Cerebellar nuclear complex (tissue), 1 donor: ENCODE measurements at places on chromosomes 1 and 21.

DNA sequence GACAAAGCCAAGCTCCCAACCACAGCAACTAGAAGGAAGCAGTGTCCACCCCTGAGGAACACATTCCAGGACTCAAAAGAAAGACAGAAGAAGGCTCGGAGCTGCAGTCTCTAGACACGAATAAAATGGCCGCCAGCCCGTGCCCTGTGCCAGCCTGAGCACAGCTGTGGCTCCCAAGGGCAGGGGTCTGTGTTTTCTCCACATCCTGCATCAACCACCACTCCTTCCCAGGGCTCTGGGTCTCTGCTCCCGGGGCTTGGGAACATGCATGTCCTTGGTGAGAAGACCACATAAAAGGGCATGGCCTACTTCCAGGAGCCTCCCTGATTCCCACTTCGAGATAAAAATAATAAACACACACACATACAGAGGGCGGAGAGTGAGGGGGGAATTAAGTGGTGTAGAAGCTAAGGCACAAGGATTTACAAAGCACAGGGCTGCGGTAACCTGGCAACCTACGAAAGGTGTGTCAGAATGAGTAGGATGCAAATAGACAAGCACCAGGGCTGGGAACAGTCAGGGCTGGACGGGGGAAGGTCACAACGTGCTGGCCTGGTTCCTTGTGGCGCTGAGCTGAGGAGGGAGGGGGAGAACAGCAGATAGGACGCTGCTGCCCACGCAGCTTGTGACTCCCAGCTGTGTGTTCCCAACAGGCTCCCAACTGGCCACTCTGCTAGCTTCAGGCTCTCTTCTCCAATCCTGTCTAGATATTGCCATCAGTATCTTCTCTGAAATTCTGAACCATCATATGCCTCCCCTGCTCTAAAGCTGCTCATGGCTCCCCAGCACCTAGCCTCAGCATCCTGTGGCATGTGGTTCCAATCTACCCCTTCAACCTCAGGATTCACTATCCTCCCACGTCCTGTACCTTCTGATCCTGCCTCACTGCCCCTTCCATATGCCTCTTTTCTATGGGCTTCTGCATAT, 72.5 kb downstream of the CD34 start:
- no peak for DNase-seq

GRCh38 chr1:168287237-168287664, 6.6 kb downstream of the TBX19 start:
- no peak for DNase-seq

DNA sequence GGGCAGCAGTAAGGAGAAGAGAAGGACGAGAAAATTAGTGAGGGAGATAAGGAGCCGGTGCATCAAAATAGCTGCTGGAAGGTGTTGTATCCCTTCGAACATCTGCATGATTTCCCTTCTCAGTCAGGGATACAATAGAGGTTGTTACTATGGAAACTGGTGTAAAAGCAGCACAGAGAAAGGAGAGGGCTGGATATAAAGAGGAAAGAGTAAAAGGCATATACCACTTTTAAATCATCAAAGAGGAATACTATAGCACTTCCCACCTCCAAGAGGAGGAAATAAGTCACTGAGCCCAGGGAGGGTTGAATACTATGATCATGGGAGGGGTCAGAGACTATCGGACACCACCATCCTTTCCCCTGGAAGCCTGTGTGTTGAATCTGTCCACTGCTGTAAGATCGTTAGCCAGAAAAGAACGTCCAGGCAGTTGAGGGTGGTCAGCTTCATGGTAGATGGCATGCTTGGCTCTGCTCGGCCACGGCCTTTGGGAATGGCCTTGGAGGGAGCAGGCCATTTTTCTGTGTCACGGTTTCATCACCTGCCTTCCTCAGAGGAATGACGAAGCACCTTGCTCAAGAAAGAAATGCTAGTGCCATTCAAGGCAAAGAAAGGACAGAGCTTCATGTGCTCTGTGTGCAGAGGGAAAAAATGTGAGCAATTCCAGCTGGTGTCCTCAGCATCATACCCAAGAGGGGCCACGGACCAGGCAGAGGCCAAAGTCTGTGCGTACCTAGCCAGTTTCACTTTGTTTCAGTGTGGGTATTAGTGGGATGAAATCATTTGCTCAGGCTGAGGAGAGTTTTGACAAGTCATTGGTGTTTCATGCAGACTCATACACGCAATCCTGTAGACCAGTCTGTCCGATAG, 64.2 kb downstream of the IRF2BP2 start:
- no peak for DNase-seq

DNA sequence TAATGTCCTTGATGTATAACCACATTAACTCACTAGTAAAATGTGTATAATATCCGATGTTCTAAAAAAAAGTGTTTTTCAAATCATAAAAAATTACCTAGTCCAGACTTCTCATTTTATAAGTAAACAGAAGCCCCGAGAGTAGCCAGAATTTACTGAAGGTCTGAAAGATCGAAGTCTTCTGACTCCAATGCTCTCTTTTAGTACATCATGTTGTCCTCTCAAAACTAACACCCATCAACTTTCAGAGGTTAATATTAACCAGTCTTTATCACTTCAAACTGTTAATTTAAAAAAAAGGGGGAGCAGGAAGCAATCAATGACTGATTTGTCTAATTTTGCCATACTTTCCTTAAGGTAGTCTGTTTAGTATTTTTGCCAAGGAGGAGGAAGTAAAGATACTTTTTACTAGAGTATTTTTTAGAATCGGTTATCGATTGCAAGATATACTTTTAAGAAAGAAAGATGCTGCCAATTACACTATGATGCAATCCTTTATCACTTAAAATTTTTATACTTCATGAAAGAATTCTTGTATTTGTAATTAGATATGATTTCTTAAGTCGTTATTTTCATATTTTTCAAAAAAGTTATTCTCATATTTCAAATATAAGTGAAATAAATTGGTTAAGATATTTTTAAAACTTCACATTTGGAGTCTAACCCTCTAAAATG, 25.5 kb downstream of the CCDC18 start:
- DNase-seq: no peak

GRCh38 chr1:54819195-54819536, 18.0 kb upstream of the TTC22 start:
- no peak for DNase-seq

DNA sequence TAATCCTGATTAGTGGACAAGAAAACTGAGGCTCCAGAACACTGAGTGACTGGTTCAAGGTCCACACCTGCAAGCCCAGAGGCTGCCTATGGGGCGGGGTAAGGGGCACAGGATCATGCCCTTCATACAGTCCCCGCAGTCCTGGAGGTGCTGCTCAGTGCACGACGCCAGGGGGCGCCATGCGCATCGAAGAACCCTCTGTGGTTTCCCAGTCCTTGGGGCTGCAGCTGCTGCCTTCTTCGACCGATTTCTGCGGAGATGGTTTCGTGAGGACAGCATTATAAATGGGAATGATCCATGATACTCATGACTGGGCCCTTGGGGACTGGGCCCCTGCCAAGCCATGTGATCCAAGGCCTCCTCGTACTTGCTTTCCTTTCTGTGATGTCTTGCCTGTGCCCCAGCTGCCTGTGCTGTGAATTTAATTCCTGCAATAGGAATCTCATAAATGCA, 37.1 kb upstream of the ARHGEF10L start:
- DNase-seq: peak; percentile 62

GRCh38 chr1:231781892-231782291, 155.3 kb downstream of the DISC1 start:
- DNase-seq: no peak

GRCh38 chr1:86758570-86758969, 54.2 kb downstream of the SH3GLB1 start:
- DNase-seq: no peak

DNA sequence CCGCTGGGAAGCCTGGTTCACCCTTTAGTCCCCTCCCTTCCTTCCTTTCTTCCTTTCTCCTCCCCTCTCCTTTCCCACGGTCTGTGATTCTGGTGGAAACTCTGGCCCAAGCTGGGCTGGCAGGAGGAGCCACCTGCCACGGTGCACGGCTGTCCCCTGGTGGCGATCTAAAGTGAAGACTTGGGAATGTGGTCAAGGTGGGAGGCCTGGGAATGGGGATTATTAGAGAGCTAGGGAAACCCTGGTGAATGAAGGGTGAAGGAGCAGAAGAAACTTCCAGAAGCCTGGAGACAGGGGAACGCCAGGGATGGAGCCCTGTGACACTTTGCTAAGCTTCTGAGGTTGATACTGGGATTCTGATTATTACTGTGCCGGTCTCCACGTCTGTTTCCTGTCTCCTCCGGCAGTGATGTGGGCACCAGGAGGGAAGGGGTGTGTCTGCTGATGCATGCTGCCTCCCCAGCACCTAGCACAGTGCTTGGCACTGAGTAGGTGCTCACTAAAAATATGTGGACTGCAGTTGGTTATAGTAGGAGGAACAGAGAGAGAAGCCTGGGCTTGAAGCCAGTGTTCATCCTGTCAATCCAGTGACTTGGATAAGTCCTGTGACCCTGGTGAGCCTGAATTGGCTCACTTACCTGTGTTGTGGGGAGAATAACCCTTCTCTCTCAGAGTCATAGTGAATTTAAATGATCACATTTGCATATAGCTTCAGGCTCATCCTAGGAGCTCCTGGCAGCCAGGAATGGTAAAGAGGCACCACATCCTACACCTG, 71.2 kb upstream of the NBPF3 start:
- no peak for DNase-seq

DNA sequence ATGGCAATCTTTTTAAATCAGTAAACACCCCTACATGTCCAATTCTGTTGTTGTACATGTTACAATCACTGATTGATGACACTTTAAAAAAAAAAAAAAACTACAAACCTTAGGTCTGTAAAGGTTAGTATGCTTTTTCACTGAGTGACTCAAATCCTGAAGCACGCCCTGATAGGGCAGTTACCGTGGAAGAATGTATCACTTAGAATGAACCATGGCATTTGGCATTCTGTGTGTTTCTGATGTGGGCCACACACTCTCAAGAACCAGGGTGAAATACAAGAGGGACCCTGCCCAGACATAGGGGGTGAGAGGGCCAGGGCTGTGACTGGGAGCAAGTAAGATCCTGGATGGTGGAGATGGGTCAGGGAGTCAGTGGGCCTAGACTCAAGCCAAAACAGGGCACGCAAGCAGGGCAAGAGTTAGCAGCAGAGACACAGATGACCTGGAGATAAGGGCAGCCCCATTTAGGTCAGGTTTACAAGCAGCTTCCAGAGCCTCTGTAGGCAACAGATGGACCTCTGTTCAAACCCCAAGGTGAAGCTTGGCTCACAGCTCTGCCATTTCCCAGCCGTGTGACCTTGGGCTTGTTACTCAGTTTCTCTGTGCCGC, 47.6 kb upstream of the DMRTB1 start:
- no peak for DNase-seq

DNA sequence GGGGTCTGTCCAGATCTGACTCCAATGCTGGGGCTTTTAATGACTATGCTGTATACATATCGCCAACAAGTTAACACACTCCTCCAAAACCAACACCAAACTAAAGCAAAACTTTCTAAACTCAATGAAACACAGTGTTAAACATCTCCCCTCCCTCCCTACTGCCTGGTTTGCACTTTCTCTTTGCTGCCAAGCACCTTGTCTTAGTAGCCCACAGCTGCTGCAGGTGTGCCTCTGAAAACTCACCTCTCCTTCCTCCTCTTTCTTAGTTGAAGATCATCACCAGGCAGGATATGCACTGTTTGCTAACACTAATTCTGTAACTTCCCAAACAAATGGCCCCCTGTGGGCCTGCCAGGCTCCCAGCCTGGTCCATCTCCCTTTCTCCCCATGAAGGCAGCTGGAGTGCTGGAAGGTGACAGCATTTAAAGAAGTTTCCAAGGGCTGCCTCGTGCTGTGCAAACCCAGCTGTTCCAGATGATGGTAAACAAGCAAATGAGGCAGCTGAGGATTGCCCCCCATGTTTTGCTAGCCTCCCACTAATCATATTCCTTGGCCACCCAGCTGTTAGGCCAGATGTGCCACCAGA, 213.7 kb downstream of the ASTN1 start:
- no peak for DNase-seq

DNA sequence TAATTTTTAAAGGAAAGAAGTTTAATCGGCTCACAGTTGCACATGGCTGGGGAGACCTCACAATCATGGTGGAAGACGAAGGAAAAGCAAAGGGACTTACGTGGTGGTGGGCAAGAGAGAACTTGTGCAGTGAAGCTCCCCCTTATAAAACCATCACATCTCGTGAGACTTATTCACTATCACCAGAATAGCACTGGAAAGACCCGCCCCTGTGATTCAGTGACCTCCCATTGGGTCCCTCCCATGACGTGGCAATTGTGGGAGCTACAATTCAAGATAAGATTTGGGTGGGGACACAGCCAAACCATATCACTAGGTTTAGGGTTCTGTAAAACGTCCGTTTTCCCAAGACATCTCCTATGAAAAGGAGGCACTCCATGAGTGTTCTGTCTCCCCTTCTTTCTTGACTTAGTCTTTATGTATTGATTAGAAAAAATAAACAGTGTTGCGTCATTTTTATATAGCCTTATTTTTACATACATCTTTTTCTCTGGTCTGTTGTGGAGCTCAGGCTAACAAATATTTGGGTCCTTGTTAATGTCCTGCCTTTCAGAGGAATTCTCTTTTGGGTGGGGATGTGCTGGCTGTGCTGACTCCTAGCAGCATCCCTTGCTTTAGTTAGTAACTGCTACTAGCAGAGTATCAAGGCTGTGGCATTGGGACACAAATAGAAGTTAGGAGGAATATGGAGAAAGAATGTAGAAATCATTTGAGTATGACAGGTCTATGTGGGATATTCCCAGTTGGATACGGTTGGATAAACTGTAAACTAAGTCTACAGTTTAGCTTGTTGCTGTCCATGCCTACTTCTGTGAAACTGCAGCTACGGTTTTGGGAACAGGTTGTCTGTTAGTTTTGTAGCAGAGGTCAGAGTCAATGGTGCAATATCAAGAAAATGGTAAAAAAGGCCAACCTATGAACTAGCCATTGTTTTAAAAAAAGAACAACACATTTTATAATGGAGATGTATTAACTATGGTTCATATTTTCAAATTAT, 23.5 kb downstream of the BACH1 start:
- no peak for DNase-seq

DNA sequence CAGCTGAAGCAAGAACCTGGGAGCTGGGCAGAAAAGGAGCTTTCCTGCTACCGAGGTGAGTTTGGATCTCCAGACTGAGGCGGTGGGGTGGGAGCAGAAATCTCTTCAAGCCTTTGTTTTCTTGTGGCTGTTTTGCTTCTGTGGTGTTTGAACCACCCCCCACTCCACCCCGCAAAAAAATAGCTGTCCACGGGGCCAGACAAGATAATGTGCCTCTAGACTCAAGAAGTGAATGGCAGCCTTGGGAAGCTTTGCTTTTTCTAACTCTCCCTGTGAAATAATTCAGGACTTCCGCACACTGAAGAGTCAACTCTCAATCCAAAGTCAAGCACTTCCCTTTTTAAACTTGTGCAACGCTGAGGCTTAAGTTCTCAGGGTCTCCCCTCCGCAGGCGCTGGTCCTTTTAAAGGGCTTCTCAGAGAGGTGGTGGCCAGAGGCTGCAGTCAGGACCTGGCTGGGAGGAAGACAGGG, 159.6 kb upstream of the COA6 start:
- no peak for DNase-seq

DNA sequence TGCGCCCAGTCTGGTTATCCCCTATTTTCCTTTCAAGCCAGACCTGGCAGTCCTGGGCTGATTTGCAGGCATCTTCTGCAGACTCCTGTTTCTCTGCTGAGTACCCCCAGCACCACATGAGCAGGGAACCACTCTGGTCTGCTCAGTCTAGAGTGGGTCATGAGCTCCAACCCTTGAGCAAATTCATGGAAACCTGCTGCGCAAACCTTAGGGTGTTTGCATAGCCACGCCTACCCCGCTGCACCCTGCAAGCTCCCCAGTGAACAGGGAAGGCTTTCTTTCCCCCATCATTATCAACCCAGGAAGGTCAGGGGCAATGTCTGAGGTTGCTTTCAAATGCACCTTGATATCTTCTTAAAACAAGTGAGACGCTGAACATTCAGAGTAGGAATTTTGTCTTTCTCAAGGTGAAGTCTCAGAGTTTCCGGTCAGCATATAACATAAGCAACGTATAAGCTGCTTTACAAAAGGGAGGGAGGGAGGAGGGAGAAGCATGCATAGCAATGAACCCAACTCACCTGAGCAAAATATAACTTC, 11.1 kb upstream of the KCNE1 start:
- no peak for DNase-seq
